ENCODE measurements at places on chromosomes 2 and 18. TPM values are rescaled to one million over a fixed set of nuclear protein-coding genes. Genes with fewer than 3 reads are reported as not detected.

The MARCHF4 gene
- polyA plus RNA-seq: 7.6 TPM

The SGPP2 gene
- 0.03 TPM for polyA plus RNA-seq

The UGT1A10 gene
- not detected for polyA plus RNA-seq

The LAMA3 gene
- polyA plus RNA-seq: 3.5 TPM

The G6PC2 gene
- polyA plus RNA-seq: not detected

The RPRM gene
- polyA plus RNA-seq: 0.15 TPM

The NAT8 gene
- not detected for polyA plus RNA-seq

The EFR3B gene
- polyA plus RNA-seq: 1.5 TPM

The ATP8B1 gene
- polyA plus RNA-seq: 43.8 TPM

The NT5C1B gene
- polyA plus RNA-seq: not detected

The TOGARAM2 gene
- polyA plus RNA-seq: 0.69 TPM
